ENCODE measurements at places on chromosomes 1 and 21.

DNA sequence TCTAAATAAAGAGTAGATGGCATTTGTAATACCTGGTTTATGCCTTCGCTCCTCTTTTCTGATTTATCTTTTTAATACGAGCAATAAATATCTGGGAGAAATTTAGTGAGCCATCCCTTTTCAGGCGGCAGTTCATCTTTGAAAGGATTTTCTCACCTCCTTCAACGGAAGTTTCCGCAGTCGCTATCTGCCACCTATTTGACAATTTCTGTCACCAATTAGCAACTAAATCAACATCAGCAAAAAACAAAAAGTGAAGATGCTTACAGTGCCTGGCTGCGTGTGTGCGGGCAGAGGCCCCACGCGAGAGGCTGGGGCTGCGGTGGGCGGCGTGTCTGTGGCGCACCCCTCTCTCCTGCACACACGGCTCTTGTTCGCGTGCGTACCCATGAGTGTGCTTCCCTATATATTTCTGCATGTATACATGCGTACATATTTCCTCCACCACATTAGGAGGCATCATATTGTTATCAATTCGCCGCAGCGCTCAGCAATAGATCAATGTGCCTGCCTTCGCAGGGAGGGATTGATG is 117.3 kb upstream of the BARHL2 start:
- DNase-seq: no peak

GRCh38 chr1:25837262-25837875 is 17.6 kb downstream of the MTFR1L start:
- no peak for DNase-seq

DNA sequence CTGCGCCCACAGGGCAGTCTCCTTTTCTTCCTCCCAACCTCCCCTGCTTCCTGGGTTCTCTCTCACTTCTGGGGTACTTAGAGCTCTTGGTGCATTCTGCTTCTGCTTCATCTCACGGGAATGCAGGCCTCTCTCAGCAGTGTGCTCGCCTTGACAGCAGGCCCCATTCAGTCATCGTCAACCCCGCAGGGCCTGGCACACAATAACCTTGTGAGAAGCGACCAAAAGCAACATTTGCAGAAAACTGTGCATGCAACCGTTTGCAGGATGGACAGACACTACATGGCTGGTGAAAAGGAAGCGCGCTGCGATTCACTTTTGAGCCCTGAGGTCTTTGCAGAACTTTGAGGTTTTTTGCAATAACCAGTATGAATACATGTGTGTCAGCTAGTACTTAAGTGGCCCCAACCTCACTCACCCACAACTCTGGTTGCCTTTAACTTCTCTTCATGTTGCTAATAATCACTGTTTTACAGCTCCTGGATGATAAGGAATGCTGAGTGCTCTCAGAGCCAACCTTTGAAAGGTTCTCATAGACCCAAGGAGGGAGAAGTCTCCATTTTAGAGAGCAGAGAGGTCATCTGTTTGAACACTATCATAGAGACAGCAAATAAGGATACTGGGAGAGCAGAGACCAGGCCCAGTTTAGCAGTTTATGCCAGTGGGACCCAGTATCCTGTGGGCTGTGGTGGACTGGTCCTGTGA is 2.5 kb upstream of the CD160 start:
- no peak for DNase-seq

DNA sequence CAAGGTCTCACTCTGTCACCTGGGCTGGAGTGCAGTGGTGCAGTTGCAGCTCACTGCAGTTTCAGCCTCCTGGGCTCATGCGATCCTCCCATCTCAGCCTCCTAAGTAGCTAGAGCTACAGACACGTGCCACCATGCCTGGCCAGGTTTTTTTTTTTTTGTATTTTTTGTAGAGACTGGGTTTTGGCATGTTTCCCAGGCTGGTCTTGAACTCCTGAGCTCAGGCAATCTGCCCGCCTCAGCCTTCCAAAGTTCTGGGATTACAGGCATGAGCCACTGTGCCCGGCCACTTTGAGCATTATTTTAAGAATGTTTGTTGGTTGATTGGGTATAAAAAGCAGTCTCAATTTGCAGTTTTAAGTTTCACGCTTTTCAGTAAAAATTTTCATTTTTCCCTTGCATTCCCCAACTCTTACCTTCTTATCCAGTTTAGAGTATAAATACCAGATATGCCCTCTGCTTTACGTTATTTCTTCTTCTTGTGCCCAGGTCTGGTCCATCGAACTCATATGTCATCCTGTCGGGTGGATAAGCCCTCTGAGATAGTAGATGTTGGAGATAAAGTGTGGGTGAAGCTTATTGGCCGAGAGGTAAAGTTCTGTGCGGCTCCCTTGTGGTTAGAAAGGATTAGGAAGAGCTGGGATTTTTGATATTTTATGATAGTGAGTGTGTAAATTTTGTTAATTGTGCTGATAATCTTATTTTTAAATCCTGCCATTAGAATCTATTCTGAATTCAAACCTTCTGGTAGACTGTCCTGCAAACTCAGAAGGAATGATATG is 36.0 kb downstream of the FABP3 start:
- no peak for DNase-seq

DNA sequence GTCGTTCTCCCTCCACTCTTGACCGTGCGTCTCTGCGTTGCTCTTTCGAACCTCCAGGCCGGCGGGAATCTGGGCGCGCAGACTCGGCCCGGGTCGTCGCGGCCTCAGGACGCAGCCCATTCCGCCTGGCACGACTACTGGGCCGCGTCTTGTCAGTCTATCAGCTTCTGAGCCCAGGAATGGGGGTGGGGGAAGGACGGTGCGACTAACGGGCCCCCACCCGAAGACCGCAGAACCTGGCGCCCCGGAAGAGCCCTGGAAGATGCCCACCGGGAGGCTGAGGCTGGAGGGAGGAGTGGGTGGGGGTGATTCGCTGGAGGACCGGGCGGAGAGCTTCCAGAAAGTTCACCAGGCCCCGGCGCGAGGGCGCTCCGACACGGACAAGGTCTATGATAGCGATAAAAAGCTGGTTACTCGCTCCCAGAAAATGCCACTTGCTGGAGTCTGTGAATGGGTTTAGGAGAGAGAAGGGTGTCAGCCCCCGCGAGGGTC is 1.7 kb upstream of the DMRTA2 start:
- no peak for DNase-seq

- no peak for DNase-seq
Measured at GRCh38 chr1:154571964-154572288, 4.3 kb downstream of the CHRNB2 start.

DNA sequence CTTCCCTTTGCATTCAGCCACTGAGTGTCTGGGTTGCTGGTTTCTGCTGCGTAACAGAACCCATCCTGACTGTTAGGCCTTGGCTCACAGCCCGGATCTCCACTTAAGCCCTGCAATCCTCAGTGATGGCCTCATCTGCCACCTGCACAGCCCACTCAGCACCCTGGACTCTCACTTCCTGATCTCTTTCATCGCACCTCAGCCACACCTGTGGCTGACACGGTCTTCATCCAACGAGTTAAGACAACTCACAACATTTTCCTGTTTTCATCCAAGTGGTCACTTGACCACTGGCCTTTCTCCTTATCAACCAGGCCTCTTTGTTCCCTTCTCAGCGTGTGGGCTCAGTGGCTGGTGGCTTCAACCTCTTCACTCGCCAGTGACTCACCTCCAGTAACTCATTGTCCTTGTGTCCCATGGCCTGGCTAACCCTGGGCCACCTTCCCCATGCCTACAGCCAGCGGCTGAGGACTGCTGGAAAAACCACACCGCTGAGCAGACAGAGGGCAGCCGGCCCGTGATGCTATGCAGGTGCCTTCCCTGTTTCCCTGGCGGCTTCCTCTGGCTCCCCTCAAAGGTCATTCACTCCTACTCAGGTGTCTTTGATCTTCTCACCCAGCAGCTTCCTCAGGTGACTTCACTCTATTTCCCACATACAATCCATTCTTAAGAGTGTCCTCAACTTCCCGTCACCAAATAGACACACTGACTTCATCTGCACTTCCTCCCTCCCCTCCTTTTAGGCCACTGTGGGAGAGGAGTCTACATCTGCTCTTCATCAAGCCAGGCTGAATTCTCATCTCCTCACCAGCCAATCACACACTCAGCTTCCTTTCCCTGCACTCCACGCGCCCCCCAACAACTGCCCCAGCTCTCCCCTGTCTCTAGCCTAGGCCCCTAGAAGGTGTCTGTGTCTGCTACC is 19.9 kb upstream of the EDN2 start:
- no peak for DNase-seq

GRCh38 chr1:40477678-40478053 is 576 bp downstream of the ZFP69 start:
- no peak for DNase-seq

GRCh38 chr1:112937070-112937469 is 18.9 kb downstream of the SLC16A1 start:
- no peak for DNase-seq

- DNase-seq: no peak
Measured at GRCh38 chr1:201036188-201036842, 12.8 kb upstream of the KIF21B start.

DNA sequence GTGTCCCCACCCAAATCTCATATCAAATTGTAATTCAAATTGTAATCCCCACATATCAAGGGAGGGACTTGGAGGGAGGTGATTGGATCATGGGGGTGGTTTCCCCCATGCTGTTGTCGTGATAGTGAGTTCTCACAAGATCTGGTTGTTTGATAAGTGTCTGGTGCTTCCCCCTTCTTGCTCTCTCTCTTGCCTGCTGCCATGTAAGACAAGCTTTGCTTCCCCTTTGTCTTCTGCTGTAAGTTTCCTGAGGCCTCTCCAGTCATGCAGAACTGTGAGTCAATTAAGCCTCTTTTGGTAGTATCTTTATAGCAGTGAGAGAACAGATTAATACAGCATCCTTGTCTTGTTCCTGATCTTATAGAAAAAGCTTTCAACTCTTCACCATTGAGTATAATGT is 6.5 kb upstream of the LRRC39 start:
- no peak for DNase-seq

DNA sequence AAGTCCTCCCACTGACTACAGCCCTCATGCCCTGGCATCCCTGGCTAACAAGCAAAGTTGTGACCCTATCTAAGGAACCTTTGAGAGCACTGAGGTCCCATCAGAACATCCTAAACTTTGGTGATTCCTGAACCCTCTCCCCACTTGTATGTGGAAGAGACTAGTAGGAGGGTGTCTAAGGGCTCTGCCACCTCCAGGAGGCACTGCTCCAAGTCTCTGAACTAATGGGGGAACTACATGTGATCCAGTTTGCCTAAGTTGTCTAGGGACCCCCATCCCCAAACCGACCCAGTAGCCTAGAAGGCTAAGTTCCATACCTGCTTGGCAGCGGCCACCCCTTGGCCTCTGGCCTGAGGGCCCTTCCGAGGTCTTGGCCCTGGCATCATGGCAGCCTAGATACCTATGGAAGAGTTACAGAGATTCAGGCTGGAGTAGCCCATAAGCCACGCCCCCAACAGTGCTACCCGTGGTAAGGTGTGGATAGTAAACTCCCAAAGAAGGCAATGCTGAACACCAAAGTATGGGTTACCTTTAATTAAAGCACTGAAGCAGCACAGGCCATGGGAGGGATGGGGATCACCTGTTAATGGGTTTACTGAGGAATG is 1.7 kb downstream of the CC2D1B start:
- DNase-seq: no peak

DNA sequence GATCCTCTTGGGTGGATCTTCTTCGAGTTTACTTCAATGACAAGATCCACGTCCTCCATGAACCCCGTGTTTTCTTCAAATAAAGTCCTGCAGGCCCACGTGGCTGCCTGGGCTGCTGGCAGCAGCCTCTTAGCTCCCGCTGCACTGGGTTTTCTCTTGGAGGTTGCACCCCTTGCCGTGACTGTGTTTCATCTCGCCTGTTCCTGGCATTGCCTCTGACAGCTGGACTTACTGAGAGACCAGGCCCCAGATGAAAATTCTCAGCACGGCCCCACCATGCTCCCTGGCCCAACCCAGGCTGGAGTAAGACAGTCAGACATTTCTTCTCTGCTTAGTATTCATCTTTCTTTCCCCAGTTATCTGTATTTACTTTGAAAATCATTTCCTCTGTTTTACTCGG is 274.8 kb upstream of the RUNX1 start:
- DNase-seq: no peak

GRCh38 chr1:221172841-221173240 is 293.6 kb downstream of the HLX start:
- no peak for DNase-seq

GRCh38 chr1:156052862-156053767 is 483 bp downstream of the UBQLN4 start:
- no peak for DNase-seq

DNA sequence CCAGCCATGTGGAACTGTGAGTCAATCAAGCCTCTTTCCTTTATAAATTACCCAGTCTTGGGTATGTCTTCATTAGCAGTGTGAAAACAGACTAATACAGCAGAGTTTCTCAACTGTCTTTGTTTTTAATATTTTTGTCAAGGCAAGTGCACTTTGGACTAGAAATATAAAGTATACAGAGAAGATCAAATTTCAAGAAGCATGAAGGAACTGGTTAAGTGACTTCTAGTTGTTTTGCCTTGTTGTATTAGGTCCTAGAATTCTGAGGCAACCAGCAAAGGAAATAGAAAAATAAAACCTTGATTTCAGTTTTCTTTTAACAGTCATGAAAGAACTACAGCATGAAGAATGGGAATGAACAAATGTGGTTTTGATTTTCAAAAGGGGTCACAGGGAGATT is 131.1 kb upstream of the PTGFR start:
- DNase-seq: no peak

DNA sequence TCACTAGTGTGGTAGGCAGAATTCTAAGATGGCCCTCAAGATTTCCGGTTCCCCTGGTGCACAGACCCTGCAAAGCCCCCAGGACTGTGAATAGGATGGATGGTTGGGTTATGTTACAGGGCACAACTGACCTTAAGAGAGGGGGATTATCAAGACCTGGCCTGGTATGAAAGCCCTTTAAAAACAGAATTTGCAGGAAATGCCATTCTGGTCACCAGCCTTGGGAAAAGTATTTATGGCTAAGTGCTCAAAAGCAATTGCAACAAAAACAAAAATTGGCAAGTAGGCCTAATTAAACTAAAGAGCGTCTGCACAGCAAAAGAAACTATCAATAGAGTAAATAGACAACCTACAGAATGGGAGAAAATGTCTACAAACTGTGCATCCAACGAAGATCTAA is 144.7 kb upstream of the EDN2 start:
- no peak for DNase-seq

GRCh38 chr1:204754821-204755220 is 69.3 kb upstream of the LRRN2 start:
- no peak for DNase-seq

DNA sequence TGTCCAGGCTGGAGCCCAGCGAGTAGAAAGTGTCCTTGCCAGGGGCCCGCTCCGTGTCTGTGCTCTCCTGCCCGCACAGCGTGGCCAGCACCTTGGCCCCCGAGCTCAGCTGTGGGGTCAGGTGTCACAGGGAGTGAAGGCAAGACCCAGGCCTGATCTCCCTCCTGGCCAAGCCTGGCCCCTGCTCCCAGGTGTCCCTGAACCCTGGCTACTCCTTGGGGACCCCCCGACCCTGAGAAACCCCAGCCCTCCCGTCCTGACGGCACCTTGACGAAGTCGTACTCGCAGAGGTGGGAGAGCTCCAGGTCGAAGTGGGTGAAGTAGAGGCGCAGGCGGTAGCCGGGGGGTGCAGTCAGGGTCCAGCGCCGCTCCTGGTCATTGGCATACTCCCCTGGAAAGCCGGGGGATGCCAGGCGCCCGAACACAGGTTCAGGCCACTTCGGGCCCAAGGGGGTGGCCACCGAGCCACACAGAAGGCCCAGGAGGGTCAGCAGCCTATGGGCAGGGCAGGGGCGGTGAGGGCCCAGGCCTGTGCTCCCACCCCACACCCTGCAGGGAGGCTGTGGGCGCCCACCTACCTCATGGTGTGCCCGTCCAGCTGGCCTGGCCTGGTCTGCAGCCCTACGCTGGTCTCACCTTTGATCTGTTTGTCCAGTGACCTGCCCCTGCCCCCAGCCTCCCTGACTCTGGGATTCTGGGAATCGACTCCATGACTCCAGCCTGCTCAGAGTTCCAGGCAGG is at the start of gene MASP2:
Gene MASP2 (minus strand): TSS at position 615 of the 741 bp plus-strand sequence. CDS start 32 bp downstream, at position 583.
- DNase-seq: no peak

Data from stimulated activated CD4-positive, alpha-beta T cell treated with anti-CD3 and anti-CD28 coated beads, TNF-alpha, amount 100 ng/mL, for 1 hour (primary cell).